ENCODE measurements at places on chromosomes 6 and 20. TPM values are rescaled to one million over a fixed set of nuclear protein-coding genes. Genes with fewer than 3 reads are reported as not detected.

- DNase-seq: no peak
Measured at GRCh38 chr20:59850018-59850641, 83.3 kb downstream of the SYCP2 start.

DNA sequence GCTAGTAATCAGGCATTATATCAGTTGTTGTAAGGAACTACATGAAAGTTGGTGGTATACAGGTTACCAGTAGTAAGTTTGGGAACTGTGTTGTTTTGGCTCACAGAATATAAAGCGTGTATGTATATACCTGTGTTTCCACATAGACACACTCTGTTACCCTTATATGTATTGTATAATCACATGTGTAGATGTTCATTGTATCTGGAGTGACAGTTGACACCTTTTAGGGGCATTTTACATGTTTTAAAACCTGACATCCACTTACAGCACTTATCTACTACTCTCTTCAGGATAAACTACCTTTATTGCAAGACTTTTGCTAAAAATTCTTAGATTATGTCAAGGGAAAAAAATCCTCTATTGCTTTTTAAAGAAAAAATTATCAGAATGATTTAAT lies 228.9 kb downstream of the LAMA2 start:
- no peak for DNase-seq

GRCh38 chr6:113662688-113663333 lies 194.3 kb upstream of the MARCKS start:
- no peak for DNase-seq

REV3L gene
- 91.5 TPM for total RNA-seq

DNA sequence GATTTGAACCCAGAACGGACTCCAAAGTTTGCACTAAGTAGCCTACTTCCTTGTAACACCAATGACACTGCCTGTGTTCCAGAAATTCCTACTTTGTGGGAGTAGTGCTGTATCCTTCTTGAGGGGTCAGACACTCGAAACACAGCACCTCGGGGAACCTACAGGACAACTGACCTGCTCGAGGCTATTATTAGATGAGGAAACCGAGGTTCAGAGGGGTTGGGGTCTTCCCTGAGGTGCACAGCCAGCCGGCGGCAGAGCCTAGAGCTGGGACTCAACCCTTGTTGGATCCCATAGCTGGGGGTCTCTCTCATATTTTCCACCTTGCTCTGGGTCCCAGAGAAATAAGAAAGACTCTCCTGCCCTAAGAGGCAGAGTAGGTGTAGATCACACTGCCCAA lies 89.8 kb upstream of the PTPN1 start:
- no peak for DNase-seq

DNA sequence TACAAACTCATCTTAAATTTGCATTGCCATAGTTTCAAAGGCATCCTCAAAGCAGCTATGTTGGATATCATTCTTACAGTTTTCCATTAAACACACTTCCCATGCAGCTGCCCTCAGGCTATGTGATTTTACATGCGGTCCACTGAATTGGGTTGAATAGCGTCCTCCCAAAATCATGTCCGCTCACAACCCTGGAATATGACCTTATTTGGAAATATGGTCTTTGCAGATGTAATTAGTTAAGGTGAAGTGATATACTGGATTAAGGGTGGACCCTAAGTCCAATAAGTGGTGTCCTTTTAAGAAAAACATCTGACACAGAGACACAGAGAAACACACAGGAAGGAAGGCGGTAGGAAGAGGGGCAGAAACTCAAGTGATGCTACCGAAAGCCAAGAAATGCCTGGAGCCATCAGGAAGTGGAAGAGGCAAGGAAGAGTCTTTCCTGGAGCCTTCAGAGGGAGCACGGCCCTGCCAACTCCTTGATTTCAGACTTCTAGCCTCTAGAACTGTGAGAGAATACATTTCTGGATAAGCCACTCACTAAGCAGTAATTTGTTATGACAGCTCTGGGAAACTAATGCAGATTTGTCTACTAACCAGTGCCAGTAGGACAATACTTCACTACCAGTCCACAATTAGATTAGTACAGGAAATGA lies 42.7 kb upstream of the NHSL1 start:
- DNase-seq: no peak

DNA sequence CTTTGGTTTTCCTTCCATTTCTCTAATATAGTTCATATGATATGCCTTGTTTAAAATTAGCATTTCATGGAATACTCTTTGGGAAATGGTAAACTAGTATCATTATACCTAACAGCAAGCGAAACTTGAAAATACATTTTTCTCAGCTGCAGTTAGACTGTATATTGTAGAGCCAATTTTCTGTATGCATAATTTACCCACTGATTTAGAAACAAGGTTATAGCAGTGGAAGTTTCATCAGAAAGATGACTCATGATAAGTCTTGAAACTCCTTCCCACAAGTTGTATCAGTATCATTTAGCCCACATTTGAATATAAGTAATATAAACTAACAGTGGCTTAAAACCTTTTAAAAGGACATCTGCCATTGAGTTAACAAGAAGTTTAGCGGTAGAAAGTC lies 164.8 kb upstream of the BMP5 start:
- no peak for DNase-seq

TFAP2D gene
- not detected for total RNA-seq

GRCh38 chr6:111462770-111463391 lies 20.1 kb downstream of the REV3L start:
- no peak for DNase-seq

DNA sequence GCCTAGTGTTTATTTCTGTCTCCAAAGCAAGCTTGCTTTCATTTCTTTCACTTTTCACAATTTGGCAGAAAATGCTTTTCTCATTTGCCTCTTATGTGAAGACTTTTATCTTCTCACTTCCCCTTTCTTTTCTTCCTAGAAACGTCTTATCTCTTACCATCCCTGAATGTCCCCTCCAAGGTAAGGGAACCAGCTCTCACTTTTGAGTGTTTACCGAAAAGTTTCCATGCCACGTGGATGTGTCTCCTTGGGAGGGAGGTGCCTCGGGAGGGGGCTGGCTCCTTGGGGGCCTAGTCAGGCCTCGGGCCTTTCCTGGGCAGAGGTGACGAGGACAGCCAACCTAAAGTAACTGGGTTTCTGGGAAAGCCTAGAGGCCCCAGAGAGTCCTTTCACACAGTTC lies 127.4 kb downstream of the CD24 start:
- no peak for DNase-seq

PRPH2 gene
- total RNA-seq: 0.11 TPM

MAP3K4 gene
- 14.9 TPM for total RNA-seq

THBD gene
- total RNA-seq: 326 TPM

DNA sequence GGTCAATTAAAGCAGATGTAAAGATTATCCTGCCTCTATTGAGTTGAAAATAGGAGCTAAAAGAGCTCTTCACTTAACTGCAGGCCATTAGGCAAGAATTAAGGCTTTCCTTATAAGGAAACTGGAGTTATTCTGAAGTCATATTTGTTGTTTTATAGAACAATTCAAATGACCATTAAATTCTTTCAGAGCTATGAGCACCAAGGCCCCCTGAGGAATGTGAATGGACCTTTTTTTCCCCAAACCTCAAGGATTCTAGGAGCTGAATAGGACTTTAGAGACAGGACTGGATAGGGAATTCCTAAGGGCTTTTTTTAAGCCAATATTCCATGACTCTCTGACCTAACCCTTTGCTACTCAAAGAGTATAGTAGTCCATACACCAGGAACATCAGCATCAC lies 565.7 kb upstream of the BTBD3 start:
- DNase-seq: no peak

DNA sequence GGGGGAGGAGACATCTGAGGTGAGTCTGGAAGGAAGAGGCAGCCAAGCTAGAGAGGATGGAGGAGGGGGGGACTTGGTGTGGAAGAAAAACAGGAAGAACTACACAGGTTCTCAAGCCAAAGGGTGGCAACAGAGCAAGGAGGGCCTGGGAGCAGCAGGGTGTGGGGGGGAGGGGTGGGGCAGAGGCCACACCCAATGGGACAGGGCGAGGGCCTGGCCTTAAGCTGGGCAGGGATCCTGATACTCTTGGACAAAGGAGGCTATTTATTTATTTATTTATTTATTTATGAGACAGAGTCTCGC lies 359.0 kb downstream of the ZFAND3 start:
- no peak for DNase-seq

- no peak for DNase-seq
Measured at GRCh38 chr6:67881706-67882065, 753.4 kb upstream of the ADGRB3 start.

DNA sequence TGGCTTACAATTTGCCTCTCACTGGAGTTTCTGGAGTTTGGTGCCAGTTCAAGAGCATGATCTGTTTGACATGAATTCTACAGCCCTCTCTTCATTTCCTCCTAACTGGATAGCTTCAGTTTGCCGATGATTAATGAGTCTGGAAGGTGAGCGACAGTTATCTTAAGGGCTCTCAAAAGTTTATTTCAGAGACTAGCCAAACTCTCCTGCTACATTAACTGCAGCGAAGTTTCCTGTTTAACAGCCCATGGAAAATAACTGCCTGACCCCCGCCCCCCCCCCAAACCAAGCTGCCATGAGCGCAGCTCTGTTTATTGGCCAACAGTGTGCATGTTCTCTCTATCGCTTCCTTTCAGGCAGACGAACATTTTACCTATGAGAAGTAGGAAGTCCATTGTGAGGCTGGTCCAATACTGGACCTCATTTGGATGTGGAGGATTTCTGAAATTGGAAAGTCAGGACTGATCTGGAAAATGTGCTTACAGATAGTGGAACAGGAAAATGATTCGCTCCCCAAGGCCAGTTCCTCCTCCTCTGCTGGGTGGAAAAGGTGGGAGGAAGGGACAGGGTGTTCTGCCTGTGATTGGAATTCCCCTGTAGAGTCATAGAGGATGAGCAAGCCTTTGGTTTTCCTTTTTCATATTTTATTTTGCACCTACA lies 522.2 kb upstream of the JAG1 start:
- DNase-seq: no peak

GRCh38 chr6:137097057-137097456 lies 52.3 kb upstream of the IL20RA start:
- no peak for DNase-seq

ZNF831 gene
- total RNA-seq: 0.53 TPM

GATA5 gene
- not detected for total RNA-seq

- no peak for DNase-seq
Measured at GRCh38 chr6:121857551-121857950, 422.1 kb downstream of the GJA1 start.

Data from ascending aorta (tissue), 2 donors.